Activated CD4-positive, alpha-beta T cell treated with anti-CD3 and anti-CD28 coated beads, Interleukin-2, amount 10 ng/mL, durations not matched to agents 24 days and 14 days (primary cell): ENCODE measurements at places on chromosomes 16 and 17. TPM values are rescaled to one million over a fixed set of nuclear protein-coding genes. Genes with fewer than 3 reads are reported as not detected.

ASPHD1 gene
- total RNA-seq = 4.4 and 4.8 TPM in 2 replicates

DNA sequence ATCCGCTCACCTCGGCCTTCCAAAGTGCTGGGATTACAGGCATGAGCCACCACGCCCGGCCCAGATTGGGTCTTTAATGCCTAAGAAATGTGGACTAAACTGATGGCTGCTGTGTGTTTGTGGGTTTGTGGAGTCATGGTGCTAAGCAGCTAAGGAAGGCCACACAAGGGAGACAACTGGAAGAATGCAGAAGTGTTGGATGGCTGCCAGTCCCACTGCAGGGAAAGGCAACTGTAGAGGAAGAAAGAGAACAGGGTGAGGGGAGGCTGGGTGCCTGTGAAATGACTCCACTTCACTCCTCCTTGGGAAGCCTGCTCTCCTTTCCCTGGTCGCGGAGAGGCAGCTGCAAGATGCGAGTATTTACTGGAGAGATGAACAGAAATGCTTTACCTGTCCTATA, 23.5 kb upstream of the SIAH1 start:
- H3K27ac ChIP-seq = no peak overlapping the region
- peaks cover 3% of the 10 kb centered on the region for H3K27me3 ChIP-seq

DNA sequence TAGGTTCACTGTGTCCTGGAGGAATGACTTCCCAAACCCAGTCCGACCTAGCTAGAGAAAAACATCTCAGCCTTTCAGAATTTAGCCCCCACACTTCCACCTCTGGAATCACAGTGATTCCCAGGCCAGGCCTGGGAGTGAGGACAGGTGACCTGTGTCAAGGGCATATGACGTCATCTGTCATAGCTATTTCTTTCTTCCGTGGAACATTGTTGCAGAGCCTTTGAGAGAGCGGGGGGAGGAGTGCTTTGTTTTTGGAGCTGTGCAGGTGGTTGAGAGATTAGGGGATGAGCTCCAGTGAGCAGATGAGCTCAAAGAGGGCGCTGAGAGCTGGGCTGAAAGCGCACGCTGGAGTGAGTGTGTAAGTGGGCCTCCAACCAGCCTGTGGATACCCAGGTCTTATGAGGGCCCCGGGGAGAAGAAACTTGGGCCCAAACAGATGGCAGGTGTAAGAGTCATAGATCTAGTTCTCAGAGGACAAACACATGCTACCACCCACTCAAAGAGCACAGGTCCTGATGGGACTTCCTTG, 344.8 kb downstream of the SNX29 start:
- no peaks in the 10 kb centered on the region for H3K4me1 ChIP-seq
- no peaks in the 10 kb centered on the region for H3K27me3 ChIP-seq
- peak overlapping the region; percentile 44 for H3K27ac ChIP-seq
- H3K4me3 ChIP-seq = no peak overlapping the region

- peaks cover 14% of the 10 kb centered on the region for H3K4me1 ChIP-seq
- no peak for DNase-seq
- no peaks in the 10 kb centered on the region for H3K27me3 ChIP-seq
- no peak overlapping the region for H3K27ac ChIP-seq
Observed at GRCh38 chr17:64002658-64003525, 4.7 kb downstream of the PRR29 start.
